Activated CD4-positive, alpha-beta T cell treated with anti-CD3 and anti-CD28 coated beads, Interleukin-10, Interleukin-2, amounts not matched to agents 100 ng/mL and 50 ng/mL, durations not matched to agents 16 hours and 8 hours (primary cell): ENCODE measurements at places on chromosomes 1 and 21.
A peak's percentile ranks its signal among the peaks of the same experiment; 100 is the strongest.

DNA sequence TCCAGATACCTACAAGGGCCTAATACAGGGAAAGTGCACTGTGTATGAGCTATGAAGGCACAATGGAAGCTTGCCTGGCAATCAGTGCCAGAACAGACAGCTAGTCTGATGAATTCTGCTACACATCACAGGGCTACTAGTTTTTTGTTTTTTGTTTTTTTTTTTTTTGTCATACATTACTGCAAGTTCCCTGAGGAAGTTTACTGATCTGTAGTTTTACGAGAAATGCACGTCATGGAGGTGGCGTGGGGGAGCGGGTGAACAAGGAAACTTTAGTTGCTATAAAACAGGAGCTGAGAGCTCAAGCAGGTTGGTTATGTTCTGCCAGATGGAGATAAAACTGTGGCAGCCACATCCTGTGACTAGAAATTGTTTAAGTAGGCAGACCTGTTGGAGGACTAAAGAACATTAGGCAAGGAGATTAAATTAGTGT lies 17.7 kb downstream of the PTPRC start:
- peak; percentile 86 for DNase-seq

GRCh38 chr1:236281198-236281653 lies 532 bp downstream of the ERO1B start:
- DNase-seq, result peak; percentile 13

- DNase-seq, result no peak
Observed at GRCh38 chr1:77068013-77068412, 151.2 kb downstream of the PIGK start.

DNA sequence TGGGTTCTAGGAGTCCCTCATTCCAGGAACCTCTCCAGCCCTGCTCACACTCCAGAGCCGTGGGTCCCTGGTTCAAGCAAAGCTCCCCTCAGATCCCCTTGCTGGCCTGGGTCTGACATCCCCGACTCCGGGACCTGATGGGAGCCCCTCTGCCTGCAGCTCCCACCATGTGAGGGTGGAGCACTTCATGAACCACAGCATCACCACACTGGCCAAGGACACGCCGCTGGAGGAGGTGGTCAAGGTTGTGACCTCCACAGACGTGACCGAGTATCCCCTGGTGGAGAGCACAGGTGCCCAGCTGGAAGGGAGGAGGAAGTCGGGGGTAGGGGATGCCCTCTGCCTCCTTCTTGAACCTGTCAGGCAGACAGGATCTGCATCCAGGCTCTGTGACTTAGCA lies 9.7 kb downstream of the CLCNKA start:
- DNase-seq, result no peak

DNA sequence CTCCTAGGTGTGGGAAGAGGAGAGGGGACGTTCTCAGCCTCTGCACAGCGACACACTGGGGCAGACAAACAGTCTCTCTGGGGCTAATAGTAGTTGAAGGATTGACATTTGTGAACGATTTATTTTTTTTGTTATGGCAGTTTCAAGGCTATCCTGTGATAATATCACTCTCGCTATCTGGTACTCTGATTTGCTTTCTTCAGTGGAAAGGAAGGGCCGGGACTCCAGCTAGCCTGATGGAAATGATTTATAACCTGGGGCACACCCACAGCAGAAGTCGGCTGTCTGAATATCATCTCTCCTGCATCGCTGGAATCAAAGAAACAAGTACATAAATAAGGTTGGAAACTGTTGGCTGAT lies 122.7 kb downstream of the KCNN3 start:
- no peak for DNase-seq

- DNase-seq, result no peak
Observed at GRCh38 chr1:167927046-167927754, 9.3 kb upstream of the DCAF6 start.

- DNase-seq, result no peak
Observed at GRCh38 chr1:38523568-38523939, 336.0 kb downstream of the RRAGC start.
